Thyroid gland (tissue), 4 donors: ENCODE measurements at places on chromosomes 4 and X.
A peak's percentile ranks its signal among the peaks of the same experiment; 100 is the strongest.

DNA sequence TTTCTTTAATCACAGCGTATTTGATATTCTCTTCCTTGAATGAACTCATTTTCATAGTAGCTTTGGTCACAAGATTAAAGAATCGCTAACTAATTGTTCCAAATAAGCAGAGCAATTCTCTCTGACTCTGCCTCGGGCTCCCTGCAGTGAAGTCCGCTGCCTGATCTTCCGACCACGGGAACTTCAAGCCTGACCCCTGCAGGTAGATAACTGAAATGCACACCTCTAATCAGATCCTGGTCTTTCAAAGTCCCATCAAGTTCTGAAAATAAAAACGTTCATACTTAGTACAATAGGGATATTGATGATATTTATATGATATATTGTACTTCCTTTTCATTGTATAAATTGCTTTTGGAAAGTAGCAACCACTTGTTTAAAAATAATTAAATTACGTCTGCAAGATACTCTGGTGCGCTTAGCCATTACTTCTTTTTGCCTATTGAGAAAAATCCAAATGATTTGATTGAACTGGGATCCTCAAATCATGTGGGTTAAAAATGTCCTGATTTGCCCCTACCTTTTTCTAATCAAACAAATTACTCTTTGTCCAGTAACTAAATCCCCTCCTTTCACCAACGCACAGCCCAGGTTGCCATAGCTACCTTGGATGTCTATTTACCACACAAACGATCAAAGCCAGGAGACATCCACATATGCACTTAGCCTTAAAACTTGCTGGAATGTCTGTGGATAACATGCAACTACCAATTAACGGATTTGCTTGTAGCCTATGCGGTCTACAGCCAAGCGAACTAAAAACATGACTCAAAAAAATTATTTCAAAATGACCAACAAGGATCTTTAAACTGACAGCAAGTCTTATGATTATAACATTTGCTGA lies 4.2 kb downstream of the MID1 start:
- peak; percentile 51 for DNase-seq

DNA sequence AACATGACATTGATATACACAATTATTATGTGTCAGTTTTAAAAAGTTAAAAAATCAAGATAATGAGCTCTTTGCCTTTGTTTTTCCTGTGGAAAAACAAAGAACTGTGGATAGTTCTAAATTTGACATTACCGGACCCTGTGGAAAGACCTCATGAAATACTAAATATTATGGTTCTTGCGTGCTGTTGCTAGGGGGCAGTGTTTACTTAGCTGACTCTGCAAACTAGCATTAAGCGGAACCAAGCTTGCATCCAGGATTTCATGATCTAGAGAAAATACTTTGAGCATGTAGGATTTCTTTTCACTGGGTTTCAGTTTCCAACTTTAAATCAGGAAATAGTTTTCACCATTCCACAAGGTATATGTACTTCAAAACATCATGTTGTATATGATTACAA lies 33.6 kb downstream of the CLCN4 start:
- DNase-seq: peak; percentile 21

GRCh38 chr4:160652790-160653189 lies 1511.0 kb downstream of the FSTL5 start:
- DNase-seq: no peak

- DNase-seq: no peak
These were observed 67.7 kb upstream of the FAM9A start for GRCh38 chrX:8868906-8869305.

DNA sequence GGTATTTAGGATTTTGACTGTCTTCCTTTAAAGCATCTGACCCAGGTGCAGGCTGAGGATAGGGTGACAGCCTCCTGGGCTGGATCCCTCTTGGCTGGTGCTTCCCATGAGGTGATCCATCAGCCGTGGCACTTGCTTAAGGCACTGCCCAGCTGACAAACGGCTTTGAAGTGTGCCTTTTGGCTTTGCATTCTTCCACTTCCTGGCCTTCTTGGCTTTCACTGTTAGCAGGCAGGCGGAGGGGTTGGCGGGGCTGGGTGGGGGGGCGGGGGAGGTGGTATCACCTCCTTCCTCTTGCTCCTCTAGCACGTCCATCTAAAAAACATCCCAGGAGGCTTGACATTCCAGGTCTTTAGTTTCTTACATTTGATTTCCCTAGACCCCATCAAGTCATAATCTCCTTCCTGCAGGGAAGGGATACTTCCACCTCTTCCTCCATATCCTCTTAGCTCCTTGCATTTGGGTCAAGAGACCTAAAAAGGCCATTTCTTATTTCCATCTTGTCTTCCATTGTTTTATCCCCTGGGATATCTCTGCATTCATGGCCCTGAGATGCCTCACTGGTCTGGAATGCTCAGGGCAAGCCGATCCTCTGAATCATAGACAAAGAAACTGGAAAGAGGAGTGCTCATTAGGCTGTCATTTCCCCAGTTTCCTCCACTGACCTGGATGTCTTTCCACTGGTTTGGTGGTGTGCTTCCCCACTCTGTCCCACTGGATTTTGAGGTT lies 11.3 kb upstream of the APLN start:
- DNase-seq: no peak
